ENCODE measurements at places on chromosomes 2 and 18. TPM values are rescaled to one million over a fixed set of nuclear protein-coding genes. Genes with fewer than 3 reads are reported as not detected.
A peak's percentile ranks its signal among the peaks of the same experiment; 100 is the strongest.

DNA sequence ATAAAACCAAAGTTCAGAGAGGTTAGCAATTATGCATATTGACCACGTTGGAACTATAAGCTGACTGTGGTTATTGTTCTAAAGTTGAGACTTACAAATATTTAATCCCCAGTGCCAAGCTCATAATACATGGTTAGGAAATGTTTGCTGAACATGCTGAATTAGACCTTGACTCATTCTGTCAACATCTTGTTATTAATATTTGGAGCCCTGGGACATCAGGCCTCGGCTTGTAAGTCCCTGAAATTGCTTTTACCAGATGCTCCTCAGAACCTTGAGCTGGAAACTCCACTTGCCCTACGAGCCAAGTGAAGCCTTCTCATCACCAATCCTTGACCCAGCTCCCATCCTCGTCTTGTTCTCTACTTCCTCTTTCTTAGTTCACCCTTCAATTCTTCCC lies 21.2 kb downstream of the DYNAP start:
- no peak for DNase-seq

DNA sequence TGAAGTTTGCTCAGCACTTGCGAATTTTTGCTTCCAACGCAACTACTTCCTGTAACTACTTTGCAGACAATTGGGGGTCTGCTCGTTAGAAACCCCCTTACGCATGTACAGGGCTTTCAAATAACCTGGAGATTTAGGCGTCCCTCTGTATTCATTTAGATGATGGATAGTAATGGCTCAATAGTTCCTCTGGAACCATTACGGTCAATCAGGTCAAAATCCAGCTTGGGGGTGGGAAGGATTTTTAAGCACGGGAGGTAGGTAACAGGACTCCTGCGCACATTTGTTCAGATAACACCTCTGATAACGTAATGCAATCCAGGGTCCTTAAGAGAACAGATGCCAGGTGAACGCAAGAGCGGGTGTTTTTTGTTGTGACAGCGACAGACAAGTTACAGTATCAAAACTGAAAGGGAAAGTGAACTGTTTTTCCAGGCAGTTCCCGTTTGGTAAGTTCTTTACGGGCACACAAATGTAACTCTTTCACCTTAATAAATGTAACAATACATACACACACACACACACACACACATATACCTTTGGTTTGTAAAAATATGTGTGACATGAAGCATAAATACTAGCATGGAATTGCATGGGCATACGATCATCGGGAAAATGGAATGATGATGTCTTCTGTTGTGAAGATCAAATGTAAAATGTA lies 3.8 kb upstream of the OSR1 start:
- no peak for DNase-seq

DNA sequence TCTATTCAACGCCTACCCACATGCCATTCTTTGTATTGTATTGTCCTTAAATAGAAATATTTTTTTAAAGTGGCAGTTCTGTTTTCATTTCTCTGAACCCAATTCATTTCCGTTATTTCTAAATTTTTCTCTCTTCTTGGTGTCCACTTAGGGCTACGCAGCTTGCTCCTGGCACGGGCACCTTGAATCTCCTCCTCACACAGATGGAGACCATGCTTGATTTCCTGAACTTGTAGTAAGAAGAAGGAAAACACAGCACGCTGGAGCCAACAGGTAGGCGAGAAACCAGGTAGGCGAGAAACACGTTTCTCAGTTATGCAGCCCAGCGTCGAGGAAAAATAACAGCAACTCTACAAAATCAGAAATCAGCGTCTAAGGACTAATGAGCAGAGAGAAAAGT lies 428.9 kb downstream of the STK39 start:
- no peak for DNase-seq

GRCh38 chr2:109193807-109194619 lies 65.0 kb downstream of the SH3RF3 start:
- DNase-seq: no peak

- peak; percentile 4 for DNase-seq
These were observed 386.9 kb downstream of the FIGN start for GRCh38 chr2:163348857-163349380.

- DNase-seq: no peak
These were observed 461.9 kb downstream of the PTPRM start for GRCh38 chr18:8029061-8029460.

GRCh38 chr18:78905334-78905733 lies 74.3 kb upstream of the SALL3 start:
- DNase-seq: no peak

DNA sequence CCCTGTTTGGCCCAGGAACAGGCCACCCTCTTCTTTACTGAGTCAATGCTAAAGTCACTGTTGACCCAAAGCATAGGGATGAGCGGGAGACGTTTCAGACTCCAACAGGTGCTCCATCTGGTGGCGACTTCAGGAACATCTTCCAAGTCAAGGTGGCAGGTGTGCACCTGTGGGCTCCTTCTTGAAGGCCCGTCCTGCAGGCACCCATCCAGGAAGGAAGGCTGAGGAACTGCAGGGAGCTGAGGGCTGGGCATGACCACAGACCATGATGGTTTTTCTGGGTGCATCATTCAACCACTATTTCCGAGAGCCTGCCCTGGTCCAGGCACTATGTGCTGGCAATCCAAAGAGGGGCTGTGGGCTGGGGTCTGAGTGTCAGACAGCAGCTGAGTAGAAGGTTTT lies 142.8 kb downstream of the NDUFA10 start:
- DNase-seq: peak; percentile 41

- DNase-seq: no peak
These were observed 146.5 kb downstream of the CDH2 start for GRCh38 chr18:28030458-28030857.

GRCh38 chr18:39326772-39327171 lies 1761.2 kb upstream of the CELF4 start:
- no peak for DNase-seq

DNA sequence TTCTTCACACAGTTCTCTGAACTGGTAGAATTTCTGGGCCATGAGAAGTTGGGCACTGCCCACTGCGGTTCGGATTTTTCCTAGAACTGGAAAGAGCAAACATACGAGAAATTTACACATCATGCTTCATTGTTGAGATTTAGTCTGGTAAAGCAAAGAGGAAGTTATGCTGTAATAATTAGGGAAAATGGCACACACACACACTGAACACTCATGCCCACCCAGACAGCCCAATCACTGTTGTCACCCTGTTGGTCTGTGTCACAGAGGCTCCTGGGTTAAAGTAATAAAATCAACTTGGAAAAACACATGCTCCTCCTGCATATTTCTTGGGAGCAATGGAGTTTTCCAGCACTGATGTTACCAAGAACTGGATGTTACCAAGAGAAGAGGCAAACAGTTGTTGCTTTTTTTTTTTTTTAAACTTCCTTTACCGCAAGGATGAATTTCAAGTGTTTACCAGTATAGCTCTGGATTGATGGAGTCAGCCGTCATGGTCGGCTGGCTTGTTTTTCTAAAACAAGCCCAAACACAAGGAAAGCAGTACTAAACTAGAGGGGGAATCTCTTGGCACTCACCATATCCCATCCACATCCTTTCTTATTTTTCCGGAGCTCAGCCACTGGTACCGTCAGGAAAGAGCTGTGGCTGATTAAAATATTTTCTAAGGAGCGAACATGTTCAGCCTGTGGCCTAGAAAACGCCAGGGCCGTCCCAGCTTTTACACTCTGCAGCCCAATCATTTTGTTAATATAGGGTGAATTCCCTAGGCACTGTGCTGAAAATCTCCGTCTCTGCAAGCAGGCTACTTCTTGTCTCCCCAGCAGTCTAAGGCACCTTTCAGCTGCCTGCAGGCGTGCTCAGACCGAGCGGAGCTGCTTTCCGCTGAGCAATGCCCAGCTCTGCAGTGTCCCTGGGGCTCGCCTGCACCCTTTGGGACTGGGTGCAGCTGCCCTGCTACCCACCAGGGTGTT lies 58.9 kb downstream of the TGIF1 start:
- DNase-seq: no peak

- DNase-seq: no peak
These were observed 13.4 kb downstream of the CNOT9 start for GRCh38 chr2:218582076-218582475.

KIF1A gene
- 12.7 TPM for total RNA-seq

MDH1B gene
- 2.8 TPM for total RNA-seq

OTOF gene
- total RNA-seq: not detected

ITGA6 gene
- total RNA-seq: 36.0 TPM

TMEFF2 gene
- total RNA-seq: not detected

TCF23 gene
- total RNA-seq: 0.21 TPM
